ENCODE measurements at places on chromosomes 13 and 19. TPM values are rescaled to one million over a fixed set of nuclear protein-coding genes. Genes with fewer than 3 reads are reported as not detected.

Gene ZNF565
- total RNA-seq = 7.5 TPM

Gene FCAR
- total RNA-seq = not detected

Gene CD37
- not detected for total RNA-seq

Gene CTXN1
- 7.4 TPM for total RNA-seq

Gene ZNF85
- 3.4 TPM for total RNA-seq

Gene NKPD1
- total RNA-seq = 0.26 TPM

Gene ICAM1
- 5.9 TPM for total RNA-seq

Gene ZNF284
- 4.1 TPM for total RNA-seq

Gene KIR2DL3
- not detected for total RNA-seq

Gene ZNF554
- total RNA-seq = 4.5 TPM

Gene IL4I1
- total RNA-seq = 0.23 TPM

Gene TEX30
- total RNA-seq = 9.5 TPM

Gene NUFIP1
- total RNA-seq = 3.5 TPM
